ENCODE measurements at places on chromosomes 11 and 22. TPM values are rescaled to one million over a fixed set of nuclear protein-coding genes. Genes with fewer than 3 reads are reported as not detected.

DNA sequence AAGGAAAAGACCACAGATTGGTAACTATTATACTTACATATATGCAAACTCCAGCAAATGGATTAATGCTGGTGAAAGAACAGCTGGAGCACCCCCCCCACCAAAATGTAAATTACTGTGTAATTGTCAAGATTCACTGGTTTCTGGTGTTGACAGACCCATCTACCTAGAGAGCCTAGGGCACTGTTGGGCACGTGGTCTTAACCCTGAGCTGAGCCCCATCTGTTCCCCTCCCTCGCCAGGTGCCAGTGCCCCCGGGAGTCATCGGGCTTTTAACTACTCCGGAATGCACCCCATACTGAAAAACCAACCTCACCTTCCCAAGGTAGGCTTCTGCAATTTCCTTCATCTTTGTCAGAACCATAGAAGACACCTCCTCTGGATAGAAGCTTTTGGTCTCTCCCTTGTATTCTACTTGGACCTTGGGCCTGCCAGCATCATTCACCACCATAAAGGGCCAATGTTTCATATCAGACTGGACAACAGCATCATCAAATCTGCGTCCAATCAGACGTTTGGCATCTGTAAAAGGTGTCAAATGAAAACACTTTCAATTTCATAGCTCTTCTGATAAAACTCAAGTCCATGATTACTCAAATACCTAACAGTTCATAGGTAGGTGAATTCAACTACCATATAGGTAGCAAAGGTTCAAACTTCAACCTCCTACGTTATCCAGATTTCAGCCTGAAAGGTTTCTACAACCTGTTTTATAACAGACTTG is 1.5 kb downstream of the HSPA8 start:
- no peak for DNase-seq
- peaks cover 74% of the 10 kb centered on the region for H3K4me1 ChIP-seq
- H3K4me3 ChIP-seq: peak overlapping the region; percentile 100

The TPH1 gene
- 0.66 TPM for total RNA-seq

GRCh38 chr11:82757660-82758357 is 24.1 kb upstream of the FAM181B start:
- H3K36me3 ChIP-seq: no peaks in the 10 kb centered on the region
- H3K4me1 ChIP-seq: peaks cover 39% of the 10 kb centered on the region
- DNase-seq: no peak
- H3K27me3 ChIP-seq: no peaks in the 10 kb centered on the region
- H3K4me3 ChIP-seq: peak overlapping the region; percentile 42
- peak overlapping the region; percentile 15 for H3K27ac ChIP-seq

DNA sequence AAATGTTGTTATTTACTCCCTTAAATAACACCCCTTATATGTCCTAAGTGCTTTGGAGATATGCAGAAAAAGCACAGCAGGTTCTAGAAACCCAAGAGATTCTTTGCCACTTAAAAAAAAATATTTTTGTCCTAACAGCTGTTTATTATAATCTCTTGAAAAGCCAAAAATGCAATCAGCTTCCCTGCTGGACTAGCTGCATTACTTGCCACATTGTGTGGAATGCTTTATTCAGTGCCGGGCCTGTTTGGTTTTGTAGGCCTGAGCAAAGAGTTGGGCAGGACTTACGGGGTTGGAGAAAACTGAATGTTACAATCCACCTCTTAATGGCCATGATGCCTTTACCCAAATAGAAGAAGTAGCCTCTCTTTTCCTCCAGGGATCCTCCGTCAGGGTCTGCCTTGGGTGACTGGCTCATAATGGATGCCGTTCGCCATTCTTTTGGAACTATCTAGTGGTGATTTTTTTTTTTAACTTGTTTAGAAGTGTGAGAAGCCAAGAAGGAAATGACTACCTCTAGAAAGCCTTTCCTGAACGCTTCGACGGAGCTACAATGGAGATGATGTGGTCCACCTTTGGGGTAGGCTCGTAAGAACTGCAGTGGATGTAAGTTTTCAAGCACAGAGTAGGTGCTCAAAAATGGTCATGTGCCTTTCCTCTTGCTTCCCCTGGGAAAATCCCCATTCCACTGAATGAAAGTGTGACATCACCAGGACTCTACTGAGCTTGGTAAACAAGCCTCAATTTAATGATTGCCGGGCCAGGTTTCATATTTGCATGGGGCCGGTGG is 241.3 kb upstream of the NCAM1 start:
- H3K27ac ChIP-seq: no peak overlapping the region
- H3K4me3 ChIP-seq: no peak overlapping the region
- H3K27me3 ChIP-seq: no peaks in the 10 kb centered on the region

The TRIM48 gene
- total RNA-seq: not detected

GRCh38 chr11:12090061-12090591 is 20.3 kb upstream of the MICAL2 start:
- H3K36me3 ChIP-seq: no peaks in the 10 kb centered on the region
- no peaks in the 10 kb centered on the region for H3K27me3 ChIP-seq
- H3K4me3 ChIP-seq: no peak overlapping the region
- no peak overlapping the region for H3K27ac ChIP-seq
- no peak for DNase-seq

DNA sequence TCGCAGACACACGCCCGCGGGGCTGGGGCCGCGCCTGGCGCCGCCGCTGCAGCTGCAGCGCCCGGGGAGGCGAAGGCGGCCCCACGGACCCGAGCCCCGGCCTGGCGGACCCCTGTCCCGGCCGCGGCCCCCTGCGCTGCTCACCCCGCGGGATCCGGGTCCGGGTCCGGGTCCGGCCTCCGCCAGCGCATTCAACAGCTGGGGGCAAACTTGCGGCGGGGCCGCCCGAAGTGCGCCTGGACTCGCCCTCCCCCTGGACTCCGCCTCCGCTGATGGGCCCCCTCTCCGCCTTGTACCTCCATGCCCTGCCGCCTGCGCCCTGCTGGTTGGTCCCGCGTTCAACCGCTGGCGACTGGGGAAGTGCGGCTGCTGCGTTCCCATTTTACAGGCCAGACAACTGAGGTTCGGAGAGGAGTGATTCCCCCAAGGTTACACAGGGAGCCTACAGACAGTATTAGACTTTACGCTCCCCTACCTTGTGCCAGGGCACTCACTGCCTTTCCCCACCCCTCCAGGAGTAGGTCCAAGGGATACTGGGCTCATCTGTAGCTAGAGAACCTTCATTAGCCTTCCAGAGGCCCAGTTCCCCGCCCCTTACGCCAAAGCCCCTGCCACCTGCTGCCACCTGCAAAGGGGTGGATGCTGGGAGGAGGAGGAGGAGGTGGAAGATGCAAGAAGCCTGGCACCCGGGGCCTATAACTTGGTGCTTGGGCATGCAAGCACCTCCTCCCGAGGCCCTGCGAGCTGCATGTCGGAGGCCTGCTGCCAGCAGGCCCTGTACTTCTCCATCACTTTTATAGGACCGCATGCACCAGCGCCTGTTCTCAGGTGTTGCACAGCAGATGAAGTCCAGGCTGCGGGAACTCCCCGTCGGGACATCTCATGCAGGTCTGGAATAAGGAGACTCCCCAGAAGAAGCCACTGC is 694 bp upstream of the ELFN2 start:
- peaks cover 13% of the 10 kb centered on the region for H3K4me1 ChIP-seq
- H3K27me3 ChIP-seq: peaks cover 84% of the 10 kb centered on the region
- no peak overlapping the region for H3K4me3 ChIP-seq

The OR52J3 gene
- not detected for total RNA-seq

GRCh38 chr22:23229646-23230045 is 49.3 kb downstream of the BCR start:
- no peak overlapping the region for H3K27ac ChIP-seq
- H3K4me1 ChIP-seq: peaks cover 51% of the 10 kb centered on the region
- no peak for DNase-seq
- H3K27me3 ChIP-seq: no peaks in the 10 kb centered on the region
- H3K36me3 ChIP-seq: peaks cover 15% of the 10 kb centered on the region

- DNase-seq: no peak
- H3K4me3 ChIP-seq: peak overlapping the region; percentile 94
- H3K4me1 ChIP-seq: peaks cover 42% of the 10 kb centered on the region
Observed at GRCh38 chr11:65476632-65477148, 22.2 kb upstream of the MALAT1 start.

The ALG8 gene
- 86.7 TPM for total RNA-seq
